Activated CD4-positive, CD25-positive, alpha-beta regulatory T cell treated with anti-CD3 and anti-CD28 coated beads, Interleukin-2, amount 50 U/mL, for 16 hours (primary cell): ENCODE measurements at places on chromosomes 5 and 9.

- no peak for DNase-seq
These were observed 2.9 kb downstream of the ARL14EPL start for GRCh38 chr5:116035123-116035522.

DNA sequence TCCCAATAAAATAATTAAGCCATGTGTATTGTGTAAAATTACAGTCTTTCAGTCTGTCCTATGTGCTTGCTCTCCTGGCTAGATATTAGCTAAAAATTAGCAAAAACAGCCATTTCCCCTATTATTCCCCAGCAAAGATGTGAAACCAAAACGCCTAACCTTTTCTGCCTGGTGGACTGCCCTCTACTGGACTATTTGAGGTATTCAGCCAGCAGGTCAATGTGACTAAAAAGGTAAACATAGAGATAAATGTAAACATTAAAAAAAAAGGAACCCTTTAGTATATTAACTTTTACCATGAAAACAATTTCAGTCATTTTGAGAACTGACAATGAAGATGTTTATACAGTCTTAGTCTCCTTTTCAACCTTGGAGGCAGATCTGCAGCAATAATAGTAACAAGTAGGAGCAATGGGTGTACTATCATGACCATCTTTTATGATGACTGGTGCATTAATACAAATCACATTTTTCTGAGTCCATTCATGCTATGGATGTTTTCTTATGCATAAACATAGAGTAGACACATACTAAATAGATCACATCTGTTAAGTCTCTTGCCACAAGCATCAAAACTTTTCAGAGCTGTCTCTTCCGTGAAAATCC, 10.1 kb downstream of the ATG12 start:
- DNase-seq: no peak

DNA sequence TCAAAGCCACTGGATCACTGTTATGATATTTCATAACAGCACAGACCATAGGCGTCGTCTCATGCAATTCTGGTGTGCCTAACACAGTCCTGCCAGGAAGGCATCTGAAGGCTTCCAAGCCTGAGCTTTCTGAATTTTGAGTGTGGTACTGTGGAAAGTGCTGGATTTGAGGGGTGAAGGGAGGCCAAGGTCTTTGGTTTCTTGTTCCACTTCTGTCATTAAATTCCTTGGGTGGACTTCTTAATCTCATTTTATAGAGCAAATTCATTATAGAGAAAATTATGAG, 441.3 kb upstream of the PIK3R1 start:
- no peak for DNase-seq

DNA sequence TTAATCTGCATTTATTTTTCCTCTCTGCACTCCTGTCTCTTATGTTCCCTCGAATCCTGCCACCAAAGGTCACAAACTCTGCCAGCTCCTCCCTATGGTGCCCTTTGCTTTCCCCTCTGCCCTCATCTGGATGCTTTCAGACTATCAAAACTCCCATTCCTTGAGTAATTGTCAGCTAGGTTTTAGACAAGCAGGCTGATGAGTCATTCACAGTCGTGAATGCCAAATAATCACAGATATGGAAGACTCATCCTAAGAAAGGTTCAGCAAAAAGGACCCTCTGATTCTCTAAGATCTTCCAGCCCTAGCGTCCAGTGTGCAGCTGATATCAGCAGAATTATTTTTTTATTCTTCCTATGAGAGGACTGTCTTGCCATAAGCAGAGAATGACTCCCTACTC, 104.5 kb upstream of the NUDT12 start:
- no peak for DNase-seq

DNA sequence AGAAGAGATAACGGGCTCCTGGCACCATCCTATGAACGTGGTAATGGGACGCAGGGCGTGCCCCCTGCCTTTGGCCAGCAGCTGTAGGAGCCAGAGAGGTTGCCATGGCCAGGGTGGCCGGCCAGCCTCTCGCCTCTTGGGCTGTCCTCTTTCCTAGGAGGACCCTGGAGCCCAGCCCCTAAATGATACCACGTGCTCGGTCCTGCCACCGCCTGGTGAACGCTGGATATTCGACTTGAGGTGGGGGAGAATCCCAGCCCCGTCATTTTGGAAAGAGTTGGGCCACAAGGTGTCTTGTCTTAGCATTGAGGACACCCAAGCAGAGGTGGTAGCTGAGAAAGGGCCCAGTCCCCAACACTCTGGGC, 391 bp upstream of the NRG2 start:
- no peak for DNase-seq

DNA sequence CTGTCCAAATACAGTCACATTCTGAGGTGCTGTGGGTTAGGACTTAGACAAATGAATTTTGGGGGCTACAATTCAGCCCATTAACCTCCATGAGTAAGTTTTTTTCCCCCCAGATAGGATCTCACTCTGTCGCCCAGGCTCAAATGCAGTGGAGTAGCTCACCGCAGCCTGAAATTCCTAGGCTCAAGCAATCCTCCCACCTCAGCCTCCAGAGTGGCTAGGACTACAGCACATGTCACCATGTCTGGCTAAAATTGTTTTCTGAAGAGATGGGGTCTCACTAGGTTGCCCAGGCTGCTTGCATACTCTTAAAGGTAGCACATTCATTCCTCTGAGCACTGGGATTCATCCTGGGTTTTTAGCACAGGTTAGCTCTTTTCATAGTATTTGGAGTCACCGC, 22.2 kb downstream of the PPP2CA start:
- DNase-seq: no peak

- no peak for DNase-seq
These were observed 98.5 kb downstream of the APBA1 start for GRCh38 chr9:69573651-69574050.

DNA sequence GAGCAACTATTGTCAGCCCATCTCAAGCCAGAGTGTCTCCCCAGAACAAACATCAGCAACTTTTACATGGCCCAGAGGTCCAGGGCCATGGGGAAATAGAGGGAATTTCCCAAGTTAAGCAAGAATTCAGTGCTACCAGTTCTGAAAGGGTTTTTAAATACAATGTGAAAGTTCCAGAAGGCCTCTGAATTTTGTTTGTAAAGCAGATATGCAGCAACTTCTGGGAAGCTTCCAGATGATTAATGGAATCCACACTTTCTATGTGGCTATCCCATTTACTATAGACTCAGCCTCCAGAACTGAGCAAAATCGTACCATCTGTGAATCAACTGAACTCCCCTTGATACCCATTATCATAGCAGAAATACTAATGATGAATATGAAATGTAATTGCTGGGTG, 93.8 kb downstream of the FEM1C start:
- DNase-seq: no peak

DNA sequence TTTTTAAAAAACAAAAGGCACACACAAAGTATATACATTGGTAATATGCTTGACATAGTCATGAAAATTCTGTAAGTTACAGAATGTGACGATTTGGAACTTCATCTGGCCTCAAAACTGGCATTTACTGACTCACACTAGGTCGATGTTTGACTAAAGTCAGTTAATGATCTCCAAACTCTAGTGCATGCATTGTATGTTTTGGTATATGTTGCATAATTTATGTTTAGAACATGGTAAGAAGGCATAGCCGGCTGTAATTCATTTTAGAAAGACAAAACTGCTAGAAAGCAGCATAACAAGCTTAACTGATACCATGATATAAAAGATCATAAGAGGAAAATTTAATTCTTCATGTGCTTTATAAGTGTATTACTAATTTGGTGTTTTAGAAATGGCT, 58.6 kb upstream of the RICTOR start:
- DNase-seq: no peak

- DNase-seq: no peak
These were observed 158.0 kb downstream of the ENC1 start for GRCh38 chr5:74482523-74482922.

DNA sequence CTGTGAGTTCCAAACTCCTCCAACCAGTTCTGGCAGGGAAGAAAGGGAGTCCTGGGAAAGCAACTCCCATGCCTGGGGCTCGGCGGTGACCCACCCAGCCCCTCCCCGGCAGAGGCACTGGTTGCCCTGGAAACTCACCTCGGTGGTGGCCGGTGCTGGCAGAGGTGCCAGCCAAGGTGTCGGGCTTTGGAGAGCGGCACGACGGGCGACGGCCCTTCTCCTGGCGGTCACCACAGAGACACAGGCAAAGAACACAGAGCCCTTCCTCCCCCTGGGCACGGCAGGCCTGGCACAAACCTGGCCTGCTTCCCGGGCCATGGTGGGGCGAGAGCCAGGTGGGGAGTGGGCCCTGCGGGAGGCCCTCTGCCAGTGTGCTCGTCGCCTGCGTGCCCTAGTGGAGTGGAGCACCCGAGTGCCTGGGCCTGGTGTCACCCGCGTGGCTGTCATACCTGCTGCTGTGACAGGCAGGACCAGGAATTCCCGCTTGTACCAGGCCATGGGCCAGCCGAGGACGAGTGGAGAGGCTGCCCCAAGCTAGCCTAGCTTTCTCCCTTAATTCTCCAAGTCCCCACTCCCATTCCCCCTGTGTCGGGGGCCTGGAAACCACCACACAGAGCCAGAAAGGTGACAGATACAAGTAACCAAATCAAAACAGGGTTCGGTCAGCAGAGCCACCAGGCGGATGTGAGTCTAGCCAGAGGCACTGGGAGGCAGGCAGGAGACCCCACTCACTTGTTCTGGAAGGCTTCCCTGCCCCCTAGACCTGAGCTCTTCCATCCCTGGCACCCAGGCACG, 8.2 kb upstream of the RALGDS start:
- DNase-seq: no peak

DNA sequence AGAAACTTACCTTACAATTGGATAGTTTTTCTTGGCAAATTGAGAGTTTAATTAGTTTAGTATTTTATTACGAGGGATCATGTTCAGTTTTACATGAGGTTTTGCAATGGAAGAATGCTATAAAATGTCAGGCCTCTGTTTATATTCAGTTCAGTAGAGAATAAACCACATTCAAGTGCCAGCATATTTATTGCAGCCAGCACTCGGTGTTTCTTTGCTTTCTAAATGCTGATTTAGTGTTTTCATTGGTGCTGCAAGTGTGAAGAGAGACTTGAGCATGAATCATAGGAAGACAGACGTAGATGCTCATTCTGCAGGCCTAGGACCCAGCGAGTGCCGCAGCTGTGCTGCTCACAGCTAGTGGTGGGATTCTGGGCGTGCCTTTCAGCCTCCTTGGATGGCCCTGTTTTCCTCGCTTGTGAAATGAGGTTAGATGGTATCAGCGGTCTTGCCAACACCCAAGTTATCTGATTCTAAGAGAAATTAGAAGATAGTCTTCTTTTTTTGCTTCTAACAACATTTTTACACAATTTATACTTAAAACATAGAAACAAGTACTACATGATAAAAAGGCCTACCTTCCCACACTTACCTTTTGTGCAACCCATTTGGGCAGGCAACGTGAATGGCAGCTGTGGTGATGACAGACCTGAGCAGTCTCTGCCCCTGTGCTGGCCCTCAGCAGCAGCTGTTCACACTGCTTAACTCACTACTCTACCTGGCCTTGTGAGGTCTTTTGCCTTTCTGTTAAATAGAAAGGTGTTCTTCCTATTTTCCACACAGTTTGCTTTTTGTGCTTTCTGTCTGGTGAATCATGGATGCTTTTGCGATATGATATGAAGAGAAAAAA, 26.8 kb upstream of the TNFAIP8 start:
- DNase-seq: no peak

DNA sequence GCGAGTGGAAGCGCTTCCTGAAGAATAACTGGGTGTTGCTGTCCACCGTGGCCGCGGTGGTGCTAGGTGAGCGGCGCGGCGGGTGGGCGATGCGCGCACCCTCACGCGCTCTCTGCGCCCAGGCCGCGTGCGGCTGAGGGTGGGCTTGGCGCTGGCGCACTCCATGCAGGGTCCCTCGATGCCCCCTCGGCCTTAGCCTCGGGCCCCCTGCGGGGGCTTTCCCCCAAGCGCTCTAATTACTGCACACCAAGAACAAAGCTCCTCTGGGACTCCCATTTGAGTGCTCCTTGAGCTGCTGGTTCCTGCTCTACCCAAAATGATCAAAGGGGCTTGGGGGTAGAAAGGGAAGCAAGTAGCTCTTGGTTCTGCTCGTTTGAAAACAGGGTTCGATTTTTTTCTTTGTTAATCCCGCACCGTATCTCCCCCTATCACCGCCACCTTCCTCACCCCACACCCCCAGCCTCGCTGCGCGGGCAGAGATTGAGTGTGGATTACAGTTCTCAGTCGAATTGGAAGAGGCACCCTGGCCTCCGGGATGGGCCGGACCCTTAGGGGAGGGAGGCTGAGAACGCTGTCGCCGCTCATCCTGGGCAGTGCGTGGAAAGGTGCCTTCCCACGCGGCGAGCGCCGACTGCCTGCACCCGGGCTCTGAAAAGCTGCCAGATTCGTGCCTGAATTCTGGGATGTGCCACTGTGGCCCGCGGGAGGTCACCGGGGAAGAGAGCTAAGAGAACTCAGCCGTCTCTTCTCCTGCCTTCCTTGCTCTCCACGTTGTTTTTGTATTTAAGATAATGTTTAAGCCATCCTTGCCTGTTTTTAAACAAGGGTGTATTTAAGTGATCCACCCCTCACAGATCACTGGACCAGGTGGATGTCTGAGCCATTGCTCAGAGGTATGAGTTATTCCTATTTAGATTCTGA, 697 bp downstream of the SLC1A1 start:
- DNase-seq: no peak

DNA sequence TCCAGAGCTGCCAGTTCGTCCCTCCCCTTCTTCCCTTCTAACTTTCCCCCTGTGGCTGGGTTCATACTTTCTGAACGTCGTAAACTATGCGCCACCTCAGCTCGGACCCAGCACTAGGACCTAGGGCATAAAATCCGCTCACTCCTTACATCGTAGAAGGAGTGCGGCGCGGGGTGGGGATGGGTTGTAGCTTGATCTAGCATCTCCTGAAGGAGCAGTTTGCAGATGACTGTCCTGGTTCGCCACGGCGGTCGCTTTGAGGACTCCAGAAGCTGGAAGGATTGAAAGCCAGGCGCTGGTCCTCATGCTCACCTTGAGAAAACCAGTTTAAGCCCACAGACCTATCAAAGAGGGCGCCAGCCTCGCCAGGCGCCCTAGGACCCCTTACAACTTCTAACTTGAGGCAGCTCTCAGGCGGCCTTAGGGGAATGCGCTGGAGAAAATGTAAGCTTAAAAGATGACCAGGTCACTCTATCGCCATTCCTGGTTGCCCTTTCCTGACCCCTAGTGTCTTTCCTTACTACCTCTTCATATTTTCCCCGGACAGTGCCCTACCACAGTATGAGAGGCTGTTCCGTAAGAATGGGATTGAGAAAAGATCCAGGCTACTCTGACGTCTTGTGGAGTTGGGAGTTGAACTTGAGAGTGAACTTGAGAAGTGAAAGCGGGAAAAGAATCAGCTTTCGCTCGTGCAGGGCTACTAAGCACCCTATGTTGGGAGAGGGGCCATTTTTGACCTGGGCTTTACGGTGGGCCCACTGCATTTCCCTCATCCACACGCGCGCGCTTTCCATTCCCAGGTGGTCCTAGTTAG, 2.8 kb downstream of the RORB start:
- DNase-seq: no peak

DNA sequence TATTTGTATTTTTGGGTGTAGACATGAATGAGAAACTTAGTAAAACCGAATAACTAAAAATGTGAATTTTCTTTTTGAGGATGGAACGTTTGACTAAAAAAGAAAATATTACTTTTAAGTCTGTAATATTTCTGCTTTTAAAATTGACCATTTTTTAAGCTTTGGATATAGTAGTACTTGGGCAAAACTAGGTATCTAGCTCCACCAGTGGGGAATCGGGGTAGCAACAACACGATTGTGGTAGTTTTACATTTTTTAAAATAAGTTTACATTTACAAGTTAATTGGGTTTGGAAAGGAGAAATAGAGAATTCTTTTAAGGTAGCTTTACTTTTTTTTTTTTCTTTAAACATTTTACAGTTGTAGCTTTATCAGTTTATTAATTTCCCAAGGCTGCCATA, 154.4 kb downstream of the MAN2A1 start:
- no peak for DNase-seq

- DNase-seq: no peak
These were observed 120.1 kb downstream of the BOD1 start for GRCh38 chr5:173496129-173496882.

GRCh38 chr5:166671811-166672210, 1619.6 kb upstream of the WWC1 start:
- DNase-seq: no peak
